ENCODE measurements at places on chromosomes 1 and 21.

DNA sequence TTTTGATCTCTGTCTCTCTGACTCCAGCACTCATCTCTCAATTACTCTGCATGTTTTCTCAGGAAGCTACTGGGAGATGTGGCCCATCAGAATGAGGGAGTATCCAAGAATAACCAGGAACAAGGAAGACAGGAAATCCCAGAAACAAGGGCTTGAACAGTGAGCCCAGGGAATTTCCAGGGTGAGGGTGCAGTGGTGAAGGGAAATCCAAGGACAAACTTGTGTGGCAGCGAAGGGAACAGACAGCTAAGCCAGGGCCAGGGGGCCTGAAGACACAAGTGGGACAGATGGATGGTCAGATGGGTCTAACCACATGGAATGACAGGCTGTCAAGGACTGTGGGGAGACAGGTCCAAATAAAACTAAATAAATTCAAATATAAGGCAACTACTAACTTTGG, 121.8 kb upstream of the ERRFI1 start:
- no peak for DNase-seq

- DNase-seq, result no peak
Measured at GRCh38 chr1:43552813-43553212, 22.1 kb downstream of the PTPRF start.

GRCh38 chr1:34918386-34918976, 11.0 kb downstream of the DLGAP3 start:
- no peak for DNase-seq

DNA sequence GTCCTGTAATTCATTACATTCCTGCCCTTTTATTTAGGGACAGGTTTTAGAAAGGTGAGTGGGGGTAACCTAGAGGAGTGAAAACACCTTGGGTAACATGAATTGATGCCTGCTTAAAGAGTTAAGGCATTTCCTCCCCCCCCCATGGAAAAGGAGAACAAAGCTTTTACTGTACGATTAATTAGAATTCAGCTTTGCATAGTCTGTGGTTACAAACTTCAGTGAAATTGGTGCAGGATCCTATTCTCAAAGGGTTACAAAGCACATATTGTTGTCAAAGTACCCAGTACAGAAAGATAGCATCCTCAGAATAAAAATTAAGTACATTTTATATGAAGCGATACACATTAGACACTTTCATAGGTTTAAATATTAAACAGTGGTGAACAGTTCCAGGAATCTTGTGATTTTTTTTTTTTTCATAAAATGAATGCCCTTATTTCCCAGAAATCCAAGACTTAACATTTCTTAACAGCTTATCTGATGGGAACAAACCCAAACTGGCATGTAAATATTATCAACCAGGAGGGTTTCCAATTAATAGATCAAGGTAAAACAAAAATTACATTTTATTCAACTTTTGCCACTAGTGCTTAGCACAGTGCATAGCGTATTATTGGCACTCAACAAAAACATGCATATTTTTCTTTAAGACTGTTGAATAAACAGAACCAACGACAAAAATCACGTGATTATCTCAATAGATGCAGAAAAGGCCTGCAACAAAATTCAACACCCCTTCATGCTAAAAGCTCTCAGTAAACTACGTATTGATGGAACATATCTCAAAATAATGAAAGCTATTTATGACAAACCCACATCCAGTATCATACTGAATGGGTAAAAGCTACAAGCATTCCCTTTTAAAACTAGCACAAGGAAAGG, 172.7 kb downstream of the PDE4B start:
- no peak for DNase-seq

- DNase-seq, result no peak
Measured at GRCh38 chr1:240491156-240491555, 120.8 kb downstream of the GREM2 start.

DNA sequence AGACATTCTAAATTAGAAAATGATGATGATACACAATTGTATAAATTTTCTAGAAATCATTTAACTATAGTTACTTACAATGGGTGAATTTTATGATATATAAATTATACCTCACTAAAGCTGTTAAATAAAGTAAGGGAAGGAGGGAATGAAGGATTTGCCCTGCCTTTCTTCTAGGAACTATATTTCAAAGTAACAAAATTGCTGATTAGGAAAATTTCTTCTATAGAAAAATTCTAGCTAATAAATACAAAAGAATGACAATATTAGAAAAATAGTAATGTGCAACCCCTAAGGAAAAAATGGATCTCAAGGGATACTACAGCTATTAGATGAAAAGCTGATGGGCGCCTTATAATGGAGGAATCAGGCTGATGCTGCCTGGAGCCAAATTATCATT, 23.1 kb downstream of the SPATA6 start:
- DNase-seq, result no peak

GRCh38 chr1:222613627-222614026, 4.3 kb upstream of the MIA3 start:
- no peak for DNase-seq

DNA sequence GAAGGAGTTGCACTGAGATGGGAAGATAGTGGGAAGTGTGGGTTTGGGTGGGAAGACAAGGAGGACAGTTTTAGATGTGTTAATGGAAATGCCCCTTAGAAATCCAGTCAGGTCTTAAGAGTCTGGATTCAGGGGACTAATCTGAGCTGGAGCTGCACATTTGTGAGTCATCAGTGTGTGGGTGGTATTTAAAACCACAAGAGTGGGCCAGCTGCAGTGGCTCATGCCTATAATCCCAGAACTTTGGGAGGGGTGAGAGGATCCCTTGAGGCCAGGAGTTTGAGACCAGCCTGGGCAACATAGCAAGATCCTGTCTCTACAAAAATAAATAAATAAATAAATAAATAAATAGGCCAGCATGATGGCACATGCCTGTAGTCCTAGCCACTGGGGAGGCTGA, 40.9 kb upstream of the SLC6A9 start:
- no peak for DNase-seq

- no peak for DNase-seq
Measured at GRCh38 chr1:240194120-240194519, 102.4 kb downstream of the FMN2 start.

GRCh38 chr1:213973129-213973528, 14.6 kb upstream of the PROX1 start:
- no peak for DNase-seq

- DNase-seq, result no peak
Measured at GRCh38 chr1:8476006-8476405, 158.1 kb downstream of the SLC45A1 start.

DNA sequence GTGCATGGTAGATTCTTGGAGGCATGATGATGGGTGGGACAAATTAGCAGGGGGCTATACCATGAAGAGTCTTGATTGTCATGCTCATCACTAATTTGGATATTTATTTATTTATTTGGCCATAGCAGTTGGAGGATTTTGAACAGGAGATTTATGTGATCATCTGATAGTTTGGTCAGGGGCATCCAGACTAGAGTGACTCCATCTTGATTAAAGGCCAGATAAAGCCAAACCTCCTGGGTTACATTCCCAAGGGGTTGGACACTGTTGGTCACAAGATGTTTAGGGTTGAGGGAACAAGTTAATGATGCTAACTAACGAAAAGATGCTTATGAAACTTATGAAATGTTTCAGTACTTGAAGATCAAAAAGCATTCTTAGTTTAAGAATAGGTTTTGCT, 139.8 kb downstream of the MAST2 start:
- DNase-seq, result no peak

DNA sequence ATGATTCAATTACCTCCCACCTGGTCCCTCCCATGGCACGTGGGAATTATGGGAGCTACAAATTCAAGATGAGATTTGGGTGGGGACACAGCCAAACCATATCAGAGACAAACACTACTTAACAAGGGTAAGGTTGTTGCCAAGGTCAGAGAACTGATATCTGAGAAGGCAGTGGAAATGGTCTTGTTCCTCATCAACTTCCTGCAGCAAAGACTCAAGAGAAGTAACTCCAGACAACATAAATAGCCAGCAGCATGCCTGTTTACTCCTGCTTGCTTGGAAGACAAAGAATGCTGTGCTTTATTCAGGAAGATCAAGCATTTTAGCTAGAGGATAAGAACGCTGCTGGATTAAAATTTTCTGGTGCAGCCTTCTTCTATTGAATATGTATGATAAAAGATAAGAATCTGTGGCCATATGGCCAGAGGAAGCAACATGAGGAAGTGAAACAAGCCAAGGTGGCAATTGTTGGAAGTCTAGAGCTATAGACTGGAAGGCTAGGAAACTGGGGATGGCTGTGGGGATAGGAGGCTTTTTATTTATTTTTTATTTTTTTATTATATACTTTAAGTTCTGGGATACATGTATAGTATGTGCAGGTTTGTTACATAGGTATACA, 36.4 kb downstream of the DDAH1 start:
- DNase-seq, result no peak

- DNase-seq, result no peak
Measured at GRCh38 chr1:152000964-152001630, 7.4 kb upstream of the S100A10 start.

- DNase-seq, result no peak
Measured at GRCh38 chr1:245807306-245807705, 652.5 kb downstream of the KIF26B start.

- DNase-seq, result no peak
Measured at GRCh38 chr1:53046930-53047329, 15.1 kb upstream of the PODN start.

DNA sequence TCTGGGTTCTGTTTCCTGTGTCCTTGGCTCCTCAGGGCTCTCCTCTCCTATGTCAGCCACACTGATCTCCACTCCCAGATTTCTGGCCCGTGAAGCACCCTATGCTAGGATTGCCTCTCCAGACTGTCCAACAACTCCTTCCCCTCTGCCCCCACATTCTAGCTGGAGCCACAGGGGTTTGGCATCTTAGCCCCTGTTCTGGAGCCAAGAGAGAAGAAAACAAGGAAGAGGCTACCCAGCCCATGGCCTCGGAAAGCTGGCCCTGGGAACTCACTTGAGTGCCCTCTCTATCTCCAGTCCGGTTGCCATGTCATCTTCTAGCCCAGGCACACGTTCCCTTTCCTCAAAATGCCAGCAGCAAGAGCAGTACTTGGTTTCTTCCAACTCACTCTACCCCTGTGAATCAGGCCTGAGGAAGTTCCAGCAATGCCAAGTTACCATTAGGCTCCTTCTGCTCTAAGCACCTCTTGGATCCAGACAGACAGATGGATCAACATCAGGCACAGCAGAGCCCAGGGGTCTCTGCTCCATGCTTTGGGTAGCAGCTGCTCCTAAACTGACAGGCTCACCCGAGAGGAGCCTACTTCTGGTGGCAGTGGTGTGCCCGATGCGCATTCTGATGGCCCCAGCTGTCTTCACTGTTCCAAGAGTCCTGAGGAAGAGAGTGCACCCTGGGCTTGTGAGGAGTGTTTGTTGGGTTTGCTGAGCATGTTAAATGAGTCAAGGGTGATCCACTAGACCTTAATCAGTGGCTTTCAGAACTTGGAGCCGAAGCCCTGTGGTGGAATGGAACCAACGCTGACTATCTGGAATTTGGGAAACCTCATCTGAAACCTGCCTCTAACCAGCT, 11.6 kb upstream of the GPR61 start:
- DNase-seq, result no peak

GRCh38 chr1:183570451-183570850, 19.8 kb downstream of the NCF2 start:
- no peak for DNase-seq

DNA sequence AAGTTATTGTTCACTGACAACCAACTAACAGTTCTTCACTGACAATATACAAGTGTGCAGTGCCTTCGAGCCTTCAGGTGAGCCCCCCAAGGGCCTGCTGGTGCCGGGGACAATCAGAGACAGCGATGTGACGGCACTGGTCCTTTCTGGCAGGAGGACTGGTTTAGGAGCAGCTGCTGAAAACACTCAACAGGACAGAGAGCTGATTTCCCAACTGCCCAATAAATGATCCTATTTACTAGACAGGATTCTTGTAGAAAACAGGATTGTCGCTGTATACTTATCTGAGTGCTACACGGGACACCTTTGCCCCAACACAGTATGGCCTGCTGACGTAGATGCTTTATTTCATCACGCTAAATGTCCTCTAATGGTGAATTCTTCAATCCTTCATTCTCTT, 65.4 kb downstream of the TP53BP2 start:
- no peak for DNase-seq

DNA sequence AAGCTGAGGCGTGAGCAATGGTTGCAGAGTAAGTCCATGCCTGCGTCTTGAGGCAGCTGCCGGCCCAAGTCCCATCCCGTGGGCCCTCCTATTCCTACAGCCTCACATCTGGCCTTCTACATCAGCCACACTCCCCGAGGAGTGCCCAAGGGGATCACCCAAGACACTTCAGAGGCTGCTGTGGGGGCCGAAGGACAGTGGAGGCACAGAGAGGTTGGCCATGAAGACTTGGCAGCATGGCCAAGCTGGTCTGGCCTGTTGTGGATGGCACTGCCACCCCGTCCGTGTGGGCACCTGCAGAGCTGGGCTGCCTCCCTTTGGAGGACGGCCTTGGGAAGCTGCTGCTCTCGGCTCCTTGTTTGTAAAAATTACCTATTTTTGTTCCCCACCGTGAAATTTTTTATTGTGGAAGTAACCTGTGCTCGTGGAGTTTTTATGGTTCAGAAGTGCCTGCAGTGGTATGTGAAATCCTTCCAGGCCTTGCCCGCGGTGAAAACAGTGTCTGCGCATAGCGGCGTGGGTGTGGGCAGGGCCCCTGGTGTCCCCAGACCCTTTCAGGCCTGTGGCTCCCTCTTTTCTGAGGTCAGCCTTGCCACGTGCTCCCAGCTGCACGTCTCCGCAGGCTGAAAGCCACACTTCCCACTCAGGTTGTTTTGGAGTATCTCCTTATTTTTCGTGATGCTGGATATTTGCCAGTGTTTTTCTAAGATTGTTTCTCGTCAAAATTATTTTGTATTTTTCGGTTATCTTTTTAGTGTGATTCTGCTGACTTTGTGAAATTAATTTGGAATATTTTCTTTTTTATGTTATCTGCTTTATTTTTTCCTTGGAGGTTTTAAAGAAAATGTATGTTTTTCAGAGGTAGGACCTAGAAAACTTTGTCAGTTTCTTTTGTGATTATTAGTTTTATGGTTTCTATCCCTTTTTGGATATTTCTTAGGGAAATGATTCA, 20.6 kb downstream of the SLX9 start:
- no peak for DNase-seq

- no peak for DNase-seq
Measured at GRCh38 chr1:47584249-47584648, 146.4 kb downstream of the FOXD2 start.

DNA sequence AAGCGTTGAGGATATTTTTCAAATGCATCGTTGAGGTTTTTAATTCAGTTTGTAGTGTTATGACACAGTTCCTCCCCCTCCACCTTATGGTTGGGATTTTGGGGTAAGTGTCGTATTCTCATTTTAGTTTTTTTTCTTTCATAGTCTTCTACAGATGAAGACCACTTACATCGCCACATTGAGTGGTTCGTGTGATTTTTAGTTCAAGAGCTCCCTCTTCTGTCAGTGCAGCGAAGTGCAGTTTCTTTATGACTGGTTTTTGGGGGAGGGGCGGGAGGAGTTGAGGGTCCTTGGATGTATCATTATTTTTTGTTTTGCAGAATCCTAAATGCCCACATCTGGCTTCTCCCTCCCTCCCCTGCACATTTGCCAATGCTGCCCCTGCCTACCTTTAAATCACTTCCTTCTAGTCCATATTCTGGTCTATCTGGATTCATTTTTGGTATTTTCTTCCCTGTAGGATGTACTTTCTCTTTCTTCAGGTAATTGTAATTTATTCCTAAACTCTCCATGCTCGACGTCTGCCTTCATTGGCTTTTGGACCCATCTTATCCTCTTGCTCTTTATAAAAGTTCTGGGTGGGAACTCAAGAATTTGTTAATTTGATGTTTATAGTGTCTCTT, 433.1 kb downstream of the CAMTA1 start:
- DNase-seq, result no peak
